CD4-positive, alpha-beta memory T cell (primary cell): ENCODE measurements at places on chromosomes 3 and 15. TPM values are rescaled to one million over a fixed set of nuclear protein-coding genes. Genes with fewer than 3 reads are reported as not detected.

The PCOLCE2 gene
- total RNA-seq, result not detected

The ISLR2 gene
- total RNA-seq, result not detected

The RBMS3 gene
- total RNA-seq, result 1.0 TPM

The LDHAL6B gene
- not detected for total RNA-seq

The SEMA3B gene
- total RNA-seq, result 0.50 TPM

The EHHADH gene
- 1.2 TPM for total RNA-seq

DNA sequence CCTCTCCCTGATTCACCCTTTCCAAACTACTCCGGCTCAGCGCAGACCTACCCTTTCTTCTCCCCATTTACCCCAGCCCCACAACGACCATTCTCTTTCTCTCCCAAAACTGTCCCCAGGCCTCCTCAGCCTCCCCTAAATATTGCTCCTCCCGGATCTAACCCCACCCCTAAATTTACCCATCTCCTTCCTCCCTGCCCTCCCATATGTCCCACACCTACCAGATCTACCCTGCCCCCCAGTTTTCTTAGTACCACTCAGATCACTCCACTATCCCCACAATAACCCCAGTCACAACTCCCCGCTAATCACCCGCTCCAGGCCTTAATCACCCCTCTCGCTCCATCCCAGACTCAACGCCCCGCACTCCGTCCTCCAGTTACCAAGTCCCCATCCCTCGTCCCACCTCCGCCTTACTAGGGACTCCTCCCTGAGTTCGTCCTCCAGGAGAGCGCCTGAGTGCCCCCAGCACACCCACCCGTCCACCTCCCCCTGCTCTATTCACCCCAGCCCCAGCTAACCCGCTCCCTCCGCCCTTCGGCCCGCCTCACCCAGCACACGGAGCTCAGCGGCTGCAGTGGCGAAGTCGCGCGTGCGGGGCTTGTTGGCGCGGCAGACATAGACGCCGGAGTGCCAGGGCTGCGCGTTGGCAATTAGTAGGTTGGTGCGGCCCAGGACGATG is 18.6 kb upstream of the IGDCC3 start:
- H3K27ac ChIP-seq, result no peak overlapping the region
- peaks cover 11% of the 10 kb centered on the region for H3K27me3 ChIP-seq
- H3K36me3 ChIP-seq, result no peaks in the 10 kb centered on the region
- DNase-seq, result no peak
- no peak overlapping the region for H3K4me3 ChIP-seq
- H3K4me1 ChIP-seq, result no peaks in the 10 kb centered on the region

GRCh38 chr15:79088426-79089205 is 2.0 kb downstream of the RASGRF1 start:
- no peak overlapping the region for H3K4me3 ChIP-seq
- no peak overlapping the region for H3K27ac ChIP-seq
- no peaks in the 10 kb centered on the region for H3K4me1 ChIP-seq
- no peaks in the 10 kb centered on the region for H3K36me3 ChIP-seq
- DNase-seq, result no peak

DNA sequence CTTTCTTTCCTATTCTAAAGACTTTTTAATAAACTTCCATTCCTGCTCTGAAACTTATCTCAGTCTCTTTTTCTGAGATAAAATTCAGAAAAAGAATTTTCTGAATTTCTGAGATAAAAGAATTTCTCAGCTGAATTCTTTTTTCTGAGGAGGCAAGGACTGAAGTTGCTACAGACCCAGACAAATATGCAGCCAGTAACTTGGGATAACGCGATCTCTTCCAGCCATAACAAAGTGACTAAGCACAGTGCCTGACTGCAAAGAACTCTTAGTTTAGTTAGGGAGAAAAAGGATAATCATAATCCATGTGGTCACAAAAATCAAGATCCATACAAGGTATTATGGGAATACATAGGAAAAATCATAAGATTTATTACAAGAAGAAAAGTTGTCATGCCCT is 222.0 kb upstream of the GAP43 start:
- no peaks in the 10 kb centered on the region for H3K27me3 ChIP-seq
- H3K4me1 ChIP-seq, result no peaks in the 10 kb centered on the region
- no peak overlapping the region for H3K4me3 ChIP-seq
- no peak overlapping the region for H3K27ac ChIP-seq
- H3K36me3 ChIP-seq, result no peaks in the 10 kb centered on the region

- no peak overlapping the region for H3K27ac ChIP-seq
- no peak overlapping the region for H3K4me3 ChIP-seq
- H3K4me1 ChIP-seq, result no peaks in the 10 kb centered on the region
These were observed 600.5 kb downstream of the PYDC2 start for GRCh38 chr3:192061426-192061825.

DNA sequence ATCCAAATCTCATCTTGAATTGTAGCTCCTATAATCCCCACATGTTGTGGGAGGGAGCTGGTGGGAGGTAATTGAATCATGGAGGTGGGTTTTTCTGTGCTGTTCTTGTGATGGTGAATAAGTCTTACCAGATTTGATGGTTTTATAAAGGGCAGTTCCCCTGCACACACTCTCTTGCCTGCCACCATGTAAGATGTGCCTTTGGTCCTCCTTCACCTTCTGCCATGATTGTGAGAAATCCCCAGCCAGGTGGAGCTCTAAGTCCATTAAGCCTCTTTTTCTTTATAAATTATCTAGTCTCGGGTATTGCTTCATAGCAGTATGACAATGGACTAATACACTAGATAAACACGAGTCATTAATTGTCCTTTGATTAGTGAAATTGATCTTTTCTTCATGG is 214.5 kb upstream of the CFAP20DC start:
- H3K4me3 ChIP-seq, result no peak overlapping the region
- H3K27ac ChIP-seq, result no peak overlapping the region
- H3K36me3 ChIP-seq, result no peaks in the 10 kb centered on the region
- DNase-seq, result no peak
- H3K27me3 ChIP-seq, result no peaks in the 10 kb centered on the region
- no peaks in the 10 kb centered on the region for H3K4me1 ChIP-seq

DNA sequence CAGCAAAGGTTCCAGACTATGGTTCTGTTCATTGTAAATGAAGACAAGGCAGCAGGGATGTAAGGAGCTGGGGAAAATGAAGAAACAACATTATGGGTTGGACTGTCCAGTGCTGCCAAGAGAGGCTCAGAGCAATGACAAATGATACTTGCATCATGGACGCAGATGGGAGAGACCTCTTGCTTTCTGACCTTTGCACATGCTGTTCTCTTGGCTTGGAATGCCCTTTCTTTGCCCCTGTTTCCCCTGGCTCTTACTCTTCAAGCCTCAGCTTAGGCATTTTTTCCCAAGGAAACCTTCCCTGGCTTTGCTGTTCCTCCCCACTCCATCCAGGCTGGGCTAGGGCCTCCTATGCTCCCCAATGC is 59.9 kb upstream of the RAD18 start:
- H3K36me3 ChIP-seq, result no peaks in the 10 kb centered on the region
- no peak overlapping the region for H3K27ac ChIP-seq
- no peaks in the 10 kb centered on the region for H3K4me1 ChIP-seq
- H3K4me3 ChIP-seq, result no peak overlapping the region
- DNase-seq, result no peak

DNA sequence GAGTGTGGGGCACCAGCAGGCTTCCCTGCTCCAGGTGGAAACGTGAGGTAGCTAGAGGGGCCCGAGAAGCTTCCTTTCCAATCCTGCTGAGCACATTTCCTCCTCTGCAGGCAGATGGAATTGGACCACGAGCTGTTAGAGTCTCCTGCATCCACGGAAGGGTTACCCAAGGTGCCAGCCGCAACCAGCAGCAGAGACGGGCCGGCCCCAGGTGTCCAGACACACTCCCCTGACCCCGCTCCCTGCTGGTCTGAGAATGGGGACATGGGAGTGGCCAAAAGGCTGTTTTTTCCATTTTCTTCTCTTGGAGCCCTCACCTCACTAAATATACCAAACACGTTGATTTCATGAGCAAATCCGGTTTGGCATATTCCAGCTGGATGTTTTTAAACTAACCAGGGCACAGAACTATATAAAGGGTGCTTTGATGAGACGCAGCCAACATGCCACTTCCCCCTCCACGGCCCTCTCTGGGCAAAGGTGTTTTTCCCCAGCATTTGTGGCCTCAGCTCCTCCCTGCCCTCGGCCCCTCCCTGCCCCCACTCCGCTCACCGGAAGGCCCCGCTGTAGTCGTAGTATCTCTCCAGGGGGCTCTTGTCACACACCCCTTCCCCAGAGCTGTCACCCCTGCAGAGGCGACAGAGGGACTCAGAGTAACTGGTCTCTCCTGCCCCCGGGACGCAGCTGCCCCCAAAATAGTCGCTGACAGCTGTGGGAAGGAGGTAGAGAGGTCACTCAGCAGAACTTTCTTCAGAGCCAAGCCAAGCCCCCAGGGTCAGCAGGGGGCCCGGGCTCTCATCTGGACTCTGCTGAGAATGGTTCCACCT is 7.0 kb downstream of the MELTF start:
- H3K27ac ChIP-seq, result no peak overlapping the region
- no peak overlapping the region for H3K4me3 ChIP-seq
- H3K36me3 ChIP-seq, result no peaks in the 10 kb centered on the region
- no peaks in the 10 kb centered on the region for H3K4me1 ChIP-seq

DNA sequence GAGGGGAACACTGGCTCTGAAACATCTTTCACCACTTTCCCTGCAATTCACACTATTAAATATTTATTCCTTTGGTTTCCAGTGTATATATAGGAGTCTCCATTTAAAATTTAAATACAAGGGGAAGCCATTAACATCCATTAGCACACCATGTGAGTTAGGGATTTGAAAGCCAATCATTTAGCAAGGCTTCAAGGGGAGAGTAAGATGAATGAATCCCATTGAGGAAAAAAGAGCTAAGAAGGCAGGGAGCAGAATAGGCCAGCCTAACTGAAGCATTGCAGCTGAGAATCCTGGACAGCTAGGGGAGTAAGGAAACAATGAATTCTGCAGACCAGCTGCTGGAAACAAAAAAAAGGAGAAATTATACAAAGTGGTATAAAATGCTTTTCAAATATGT is 426.1 kb downstream of the IL5RA start:
- H3K4me1 ChIP-seq, result no peaks in the 10 kb centered on the region
- no peaks in the 10 kb centered on the region for H3K27me3 ChIP-seq
- no peak overlapping the region for H3K4me3 ChIP-seq
- H3K36me3 ChIP-seq, result no peaks in the 10 kb centered on the region
- no peak for DNase-seq
- H3K27ac ChIP-seq, result no peak overlapping the region

DNA sequence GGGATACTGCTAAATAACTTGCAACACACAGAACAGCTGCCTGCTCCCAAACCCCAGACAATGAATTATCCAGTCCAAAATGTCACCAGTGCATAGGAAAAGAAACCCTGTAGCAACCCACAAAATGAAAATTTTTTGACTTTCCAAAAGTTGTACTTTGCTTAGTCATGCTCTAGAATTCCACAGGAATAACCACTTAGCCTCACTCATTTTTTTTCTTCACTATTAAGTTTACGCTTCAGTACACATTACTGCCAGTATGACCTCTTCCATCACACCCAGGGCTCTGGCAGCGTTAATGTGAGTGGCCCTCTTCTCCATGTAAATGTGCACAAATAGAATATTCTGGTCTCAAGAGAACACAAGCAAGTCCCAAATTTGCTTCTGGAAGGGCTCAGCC is 259.8 kb downstream of the MAGI1 start:
- no peaks in the 10 kb centered on the region for H3K27me3 ChIP-seq
- no peak for DNase-seq
- no peak overlapping the region for H3K27ac ChIP-seq
- H3K4me3 ChIP-seq, result no peak overlapping the region

- no peaks in the 10 kb centered on the region for H3K4me1 ChIP-seq
- no peaks in the 10 kb centered on the region for H3K36me3 ChIP-seq
- no peak overlapping the region for H3K27ac ChIP-seq
These were observed 86.8 kb downstream of the TMCO5A start for GRCh38 chr15:38021259-38021658.

GRCh38 chr3:56309465-56309864 is 158.8 kb downstream of the ERC2 start:
- no peaks in the 10 kb centered on the region for H3K36me3 ChIP-seq
- H3K4me3 ChIP-seq, result no peak overlapping the region
- H3K4me1 ChIP-seq, result no peaks in the 10 kb centered on the region
- H3K27me3 ChIP-seq, result no peaks in the 10 kb centered on the region

GRCh38 chr15:40451527-40452158 is 10.9 kb downstream of the BAHD1 start:
- H3K4me1 ChIP-seq, result peaks cover 79% of the 10 kb centered on the region
- H3K27ac ChIP-seq, result peak overlapping the region; percentile 5
- no peak overlapping the region for H3K4me3 ChIP-seq
- no peak for DNase-seq
- no peaks in the 10 kb centered on the region for H3K36me3 ChIP-seq

DNA sequence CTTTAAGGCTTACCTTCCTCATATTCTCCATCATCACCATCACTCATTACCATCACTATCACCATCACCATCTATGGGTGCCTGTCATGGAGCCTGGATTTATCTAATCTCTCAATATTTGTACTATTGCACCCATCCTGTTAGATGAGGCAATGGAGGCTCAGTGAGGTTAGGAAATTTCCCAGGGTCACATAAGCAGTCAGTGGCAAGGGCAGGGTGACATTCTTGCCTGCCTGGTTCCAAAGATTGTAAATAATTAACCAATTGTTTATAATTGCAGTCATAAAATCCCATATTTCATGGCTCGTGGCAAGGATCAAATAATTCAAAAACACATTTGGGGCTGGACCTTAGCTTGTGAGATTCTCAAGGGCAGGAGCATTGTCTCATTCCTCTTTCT is 55.2 kb downstream of the MGLL start:
- no peak for DNase-seq
- no peak overlapping the region for H3K27ac ChIP-seq
- no peak overlapping the region for H3K4me3 ChIP-seq
- H3K36me3 ChIP-seq, result no peaks in the 10 kb centered on the region
- H3K4me1 ChIP-seq, result no peaks in the 10 kb centered on the region

- H3K4me1 ChIP-seq, result no peaks in the 10 kb centered on the region
- H3K27me3 ChIP-seq, result no peaks in the 10 kb centered on the region
- H3K4me3 ChIP-seq, result no peak overlapping the region
- H3K36me3 ChIP-seq, result no peaks in the 10 kb centered on the region
- H3K27ac ChIP-seq, result no peak overlapping the region
- DNase-seq, result peak; percentile 16
These were observed 393.0 kb downstream of the IGSF11 start for GRCh38 chr3:118641608-118642007.
